ENCODE measurements at places on chromosomes 4 and X.

GRCh38 chr4:37531151-37531550, 155.0 kb downstream of the RELL1 start:
- DNase-seq = no peak

- DNase-seq = no peak
These were observed 264.4 kb downstream of the THOC2 start for GRCh38 chrX:123468481-123468880.

GRCh38 chr4:80926446-80926845, 104.1 kb upstream of the BMP3 start:
- no peak for DNase-seq

GRCh38 chr4:154595807-154596206, 5.3 kb upstream of the FGA start:
- DNase-seq = no peak

DNA sequence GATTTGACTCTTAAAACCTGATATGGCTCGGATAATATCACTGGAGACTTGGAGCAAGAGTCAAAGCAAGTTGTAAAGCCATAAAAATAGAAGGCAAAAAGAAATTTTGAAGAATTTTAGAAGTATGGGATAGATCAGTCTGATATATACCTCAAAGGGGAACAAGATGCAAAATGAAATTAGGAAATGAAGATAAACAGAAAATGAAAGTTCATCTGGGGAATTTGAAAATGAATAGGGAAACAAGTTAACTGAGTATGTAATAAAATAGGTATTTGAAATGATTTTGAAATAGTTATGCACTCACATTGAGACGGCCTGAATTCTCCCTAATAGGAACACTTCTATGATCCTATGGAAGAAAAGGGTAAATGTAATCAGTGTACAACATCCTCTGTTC, 5.7 kb downstream of the CYP2U1 start:
- no peak for DNase-seq
